ENCODE measurements at places on chromosomes 2 and 18.

DNA sequence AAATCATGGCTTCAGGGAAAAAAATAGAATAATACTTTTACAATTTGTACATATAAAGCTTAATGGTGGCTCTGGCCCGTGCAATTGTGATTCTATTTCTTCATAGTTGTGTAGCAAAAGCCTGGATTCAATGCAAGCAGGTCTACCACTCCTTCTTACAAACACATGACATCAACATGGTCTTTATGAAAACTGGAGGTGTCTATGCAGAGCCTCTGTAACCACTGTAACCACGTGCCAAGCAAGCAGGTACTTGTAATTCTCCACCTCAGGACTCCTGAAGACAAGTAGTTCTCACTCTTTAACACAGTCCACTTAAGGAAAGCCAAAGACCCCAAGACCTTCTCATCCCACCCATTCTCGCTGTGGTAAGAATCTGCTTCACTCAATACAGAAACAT is 62.6 kb downstream of the METTL4 start:
- DNase-seq = no peak

- no peak for DNase-seq
These were observed 139.3 kb downstream of the KLHL29 start for GRCh38 chr2:23524261-23524706.

GRCh38 chr2:31728406-31729064 is 147.8 kb upstream of the SRD5A2 start:
- no peak for DNase-seq

GRCh38 chr2:44126106-44126797 is 42.4 kb upstream of the PPM1B start:
- DNase-seq = no peak

GRCh38 chr2:99572373-99573164 is 82.8 kb upstream of the REV1 start:
- no peak for DNase-seq

GRCh38 chr18:77049938-77050337 is 82.6 kb downstream of the MBP start:
- no peak for DNase-seq

DNA sequence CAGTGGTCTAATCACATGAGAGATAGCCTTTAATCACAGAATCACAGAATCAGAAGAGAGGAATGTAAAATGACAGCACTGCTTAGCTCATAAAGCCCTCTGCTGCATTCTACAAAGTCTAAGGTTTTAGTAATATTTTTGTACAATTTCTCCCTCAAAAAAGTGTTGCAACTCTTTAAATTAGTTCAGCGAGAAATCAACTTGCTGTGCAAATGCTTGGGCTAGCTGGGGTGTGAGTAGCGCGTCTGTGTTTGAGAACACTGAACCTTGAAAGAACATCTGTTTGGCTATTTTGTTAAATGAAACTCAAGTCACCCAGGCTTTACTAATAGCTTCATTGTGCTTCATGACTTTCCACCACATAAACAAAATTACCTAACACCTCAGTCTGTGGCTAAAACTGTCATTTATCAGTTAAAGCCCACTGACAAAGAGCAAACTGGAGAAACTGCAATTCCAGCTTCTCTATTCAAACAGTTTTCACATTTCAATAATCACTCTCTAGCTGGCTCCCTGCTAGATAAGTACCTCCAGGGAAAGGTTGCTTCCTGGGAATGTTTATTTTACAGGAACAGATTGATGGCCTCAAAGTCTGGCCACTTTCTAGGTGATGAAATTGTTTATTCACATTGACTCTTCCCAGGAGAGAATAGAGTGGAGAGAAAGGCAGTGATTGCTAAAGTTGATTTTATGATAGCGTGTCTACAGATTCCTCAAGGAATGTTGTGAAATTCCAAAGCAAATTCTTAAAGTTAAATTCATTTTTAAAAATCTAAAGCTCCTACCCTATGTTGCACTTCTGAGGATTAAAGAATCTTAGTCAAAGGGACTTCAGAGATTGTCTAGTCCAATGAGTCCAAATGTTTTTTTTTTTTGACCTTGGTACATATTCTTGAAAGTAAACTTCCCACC is 36.0 kb upstream of the STAT1 start:
- no peak for DNase-seq

- DNase-seq = no peak
These were observed 20.8 kb downstream of the RBMS1 start for GRCh38 chr2:160472839-160473251.

DNA sequence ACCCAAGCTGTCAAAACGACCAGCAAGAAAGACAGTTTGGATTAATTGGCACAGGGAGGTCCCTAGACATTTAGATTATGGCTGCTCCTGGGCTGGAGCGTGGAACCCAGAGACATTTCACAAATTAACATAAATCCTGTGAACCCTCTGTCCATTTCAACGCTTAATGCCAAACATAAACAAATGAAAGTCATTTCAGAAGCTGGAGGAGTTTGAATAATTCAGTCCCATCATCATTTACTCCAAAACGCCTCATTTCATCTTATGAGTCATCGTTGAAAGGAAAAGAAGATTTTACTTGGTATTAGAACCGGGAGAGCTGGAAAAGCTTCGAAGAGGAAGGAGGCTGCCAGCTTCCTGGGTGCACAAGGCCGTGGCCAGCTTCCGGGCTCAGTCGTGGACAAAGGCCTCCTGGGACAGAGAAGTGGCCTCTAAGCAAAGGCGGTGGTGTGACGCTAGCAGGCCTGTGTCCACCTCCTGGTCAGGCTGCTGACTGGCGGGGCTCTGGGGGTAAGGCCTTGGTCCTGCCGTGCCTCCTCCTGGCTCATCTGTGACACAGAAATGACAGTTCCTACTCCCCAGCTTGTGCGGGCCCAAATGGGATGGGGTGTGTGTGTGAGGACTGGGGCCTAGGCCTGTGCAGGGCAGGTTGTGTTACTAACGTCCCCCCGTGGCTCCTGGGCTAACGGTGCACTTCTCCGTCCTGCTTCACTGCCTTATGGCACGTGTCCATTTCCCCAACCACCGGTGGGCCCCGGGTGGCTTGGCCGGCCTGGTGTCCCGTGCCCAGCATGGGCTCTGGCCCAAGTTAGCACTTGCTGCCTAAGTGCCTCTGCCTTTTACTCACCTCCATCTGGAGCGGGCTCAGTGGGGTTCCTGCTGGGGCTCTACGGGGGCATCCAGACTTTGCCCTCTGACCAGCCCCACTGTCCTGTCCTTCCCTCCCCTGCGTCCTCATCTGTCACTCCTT is 71.6 kb downstream of the RRM2 start:
- DNase-seq = no peak

DNA sequence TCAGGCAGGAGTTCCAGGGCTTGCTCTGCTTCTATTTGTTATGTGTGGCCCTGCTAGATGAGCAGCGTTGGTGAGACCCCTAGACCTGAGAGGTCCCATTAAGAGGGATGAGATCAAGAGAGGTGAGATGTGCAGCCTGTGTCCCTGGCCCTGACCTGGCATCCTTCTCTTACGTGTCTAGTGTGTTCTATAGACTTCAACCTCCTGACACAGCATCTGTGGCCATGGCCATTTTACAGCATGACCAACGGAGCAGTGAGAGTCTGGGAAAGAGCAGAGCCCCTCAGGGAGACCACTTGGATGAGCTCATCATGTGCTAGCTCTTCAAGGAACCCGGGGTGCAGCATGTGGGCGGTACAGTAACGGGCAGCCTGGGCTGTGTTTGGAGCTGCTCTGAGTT is 32.7 kb upstream of the ASPRV1 start:
- no peak for DNase-seq

DNA sequence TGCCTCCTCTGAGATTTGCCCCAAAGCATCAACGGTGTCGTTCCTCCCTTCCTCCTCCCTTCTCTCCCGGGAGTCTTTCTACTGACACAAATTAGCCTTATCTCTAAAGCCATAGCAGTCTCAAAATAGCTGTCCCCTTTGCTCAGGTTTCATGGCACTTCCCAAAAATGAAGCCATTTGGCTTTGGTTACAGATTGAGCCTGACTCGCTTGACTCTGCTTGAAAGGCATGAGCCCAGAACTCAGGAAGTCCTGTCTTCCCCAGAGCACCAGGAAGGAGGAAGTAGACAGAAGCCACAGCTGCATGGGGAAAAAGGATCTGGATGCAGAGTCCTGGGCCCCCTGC is 234.4 kb upstream of the RGPD4 start:
- DNase-seq = no peak

- DNase-seq = no peak
These were observed 39.4 kb downstream of the ACOXL start for GRCh38 chr2:110771547-110772382.

- DNase-seq = no peak
These were observed 91.7 kb upstream of the ITGA6 start for GRCh38 chr2:172335736-172336135.

GRCh38 chr2:159251296-159252173 is 35.0 kb downstream of the WDSUB1 start:
- DNase-seq = no peak

DNA sequence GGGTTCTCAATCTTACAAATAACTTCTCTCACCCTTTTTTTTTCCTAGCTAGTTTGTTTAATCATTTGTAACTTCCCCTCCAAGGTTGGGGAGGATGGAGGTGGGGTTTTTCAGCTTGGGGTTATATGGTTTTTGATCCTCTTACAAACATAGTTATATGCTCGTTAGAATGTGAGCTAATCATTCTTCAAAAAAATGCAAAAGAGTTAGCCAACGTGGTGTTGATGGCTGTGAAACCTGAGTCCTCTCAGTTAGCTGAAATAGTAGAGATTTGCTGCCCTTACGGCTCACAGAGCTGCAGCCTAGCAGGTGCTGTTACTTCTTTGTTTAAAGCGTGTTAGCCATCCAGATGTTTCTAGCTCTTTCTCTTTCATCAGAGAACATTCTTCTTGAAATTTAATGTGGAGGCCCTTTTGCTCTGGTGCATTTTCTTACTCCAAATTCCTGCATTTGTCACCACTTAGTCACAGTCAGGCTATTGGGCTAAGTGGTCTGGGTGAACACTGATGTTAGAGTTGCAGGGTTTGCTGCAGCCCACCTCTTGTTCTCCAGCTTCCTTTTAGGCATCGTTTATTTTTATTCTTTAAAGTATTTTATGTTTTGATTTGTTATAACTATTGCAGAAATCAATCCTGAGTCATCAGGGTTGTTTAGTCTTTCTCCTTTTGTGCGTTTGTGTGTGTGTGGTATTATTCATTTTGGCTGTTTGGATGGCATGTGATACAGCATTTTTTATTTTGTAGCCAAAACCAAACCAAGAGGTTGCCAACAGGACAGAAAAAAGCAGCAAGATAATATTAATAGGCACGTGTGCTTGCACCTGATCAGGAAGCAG is 41.1 kb downstream of the LIMS1 start:
- DNase-seq = no peak

DNA sequence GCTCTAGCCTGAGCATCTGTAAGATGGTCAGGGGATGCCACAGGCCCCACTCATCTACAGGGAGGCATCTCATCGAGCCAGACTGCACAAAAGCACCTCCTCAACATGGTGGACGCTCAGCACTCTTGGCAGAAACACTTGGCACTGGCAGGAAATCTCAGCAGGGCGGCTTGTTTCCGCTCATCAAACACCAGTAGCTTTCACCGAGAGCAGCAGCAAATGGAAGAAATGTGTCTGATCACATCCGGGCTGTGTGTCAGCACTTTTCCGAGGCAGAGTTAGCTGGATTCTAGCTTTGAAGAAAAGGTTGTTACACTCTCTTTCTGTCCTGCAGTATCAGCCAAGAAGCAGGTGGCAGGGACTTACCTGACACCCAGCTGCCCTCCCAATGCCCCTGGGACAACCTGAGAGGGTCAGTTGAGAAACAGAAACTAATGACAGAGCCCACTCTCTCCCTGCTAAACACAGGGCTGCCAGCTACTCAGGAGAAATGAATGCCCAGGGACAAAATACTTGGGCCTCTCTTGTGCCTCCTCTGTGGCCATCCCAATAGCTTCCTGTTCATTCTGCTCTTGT is 68.9 kb upstream of the FZD7 start:
- DNase-seq = peak; percentile 52

- no peak for DNase-seq
These were observed 3.9 kb downstream of the CHST10 start for GRCh38 chr2:100413571-100413970.

GRCh38 chr2:203590496-203590895 is 55.4 kb upstream of the RAPH1 start:
- DNase-seq = no peak

- DNase-seq = no peak
These were observed 11.0 kb downstream of the NFATC1 start for GRCh38 chr18:79406708-79407107.

- no peak for DNase-seq
These were observed 45.5 kb downstream of the FMNL2 start for GRCh38 chr2:152380261-152381055.

DNA sequence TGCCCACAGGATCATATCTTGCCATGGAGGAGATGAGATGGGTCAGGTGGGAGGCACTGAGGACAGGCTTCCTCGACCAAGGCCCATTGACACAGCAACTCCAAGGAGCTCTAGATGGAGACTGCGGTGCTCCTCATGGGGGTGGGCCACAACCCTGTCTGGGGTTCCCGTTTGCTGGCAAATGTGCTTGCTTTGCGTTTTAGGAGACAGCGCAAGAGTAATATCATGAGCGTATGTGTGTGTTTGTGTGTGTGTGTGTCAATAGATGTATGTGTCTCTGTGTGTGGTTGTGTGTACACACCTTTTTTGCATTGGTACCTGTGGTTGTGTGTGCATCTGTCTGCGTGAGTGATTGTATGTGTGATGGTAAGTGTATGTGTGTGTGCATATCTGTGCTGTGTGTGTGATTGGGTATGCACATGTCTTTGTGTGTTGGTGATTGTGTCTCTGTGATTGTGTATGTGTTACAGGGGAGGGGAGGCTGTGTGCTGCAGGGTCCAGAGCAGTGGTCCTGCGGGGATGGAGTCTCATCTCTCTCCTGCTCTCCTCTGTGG is 4.4 kb downstream of the FBLN7 start:
- no peak for DNase-seq

- DNase-seq = no peak
These were observed 110.6 kb upstream of the FHL2 start for GRCh38 chr2:105509269-105510086.
